Mucosa of gallbladder (tissue), 1 donor: ENCODE measurements at places on chromosomes 3 and 15. TPM values are rescaled to one million over a fixed set of nuclear protein-coding genes. Genes with fewer than 3 reads are reported as not detected.

PLD1 gene
- total RNA-seq, result 734 TPM

GMNC gene
- 0.26 TPM for total RNA-seq

CFAP161 gene
- 0.17 TPM for total RNA-seq

LYSMD2 gene
- total RNA-seq, result 18.2 TPM

VPS8 gene
- 48.3 TPM for total RNA-seq

CIB2 gene
- total RNA-seq, result 4.0 TPM

ZNF654 gene
- total RNA-seq, result 21.6 TPM

APBA2 gene
- 3.4 TPM for total RNA-seq

CD96 gene
- total RNA-seq, result 7.5 TPM

TMEM266 gene
- total RNA-seq, result 0.26 TPM

TGM5 gene
- total RNA-seq, result 0.26 TPM

MUC20 gene
- 198 TPM for total RNA-seq

UBE3A gene
- 105 TPM for total RNA-seq

FOXL2 gene
- 0.14 TPM for total RNA-seq

LAMB2 gene
- 733 TPM for total RNA-seq

GRCh38 chr15:25778161-25778560 is 85.0 kb downstream of the ATP10A start:
- DNase-seq, result no peak

DNA sequence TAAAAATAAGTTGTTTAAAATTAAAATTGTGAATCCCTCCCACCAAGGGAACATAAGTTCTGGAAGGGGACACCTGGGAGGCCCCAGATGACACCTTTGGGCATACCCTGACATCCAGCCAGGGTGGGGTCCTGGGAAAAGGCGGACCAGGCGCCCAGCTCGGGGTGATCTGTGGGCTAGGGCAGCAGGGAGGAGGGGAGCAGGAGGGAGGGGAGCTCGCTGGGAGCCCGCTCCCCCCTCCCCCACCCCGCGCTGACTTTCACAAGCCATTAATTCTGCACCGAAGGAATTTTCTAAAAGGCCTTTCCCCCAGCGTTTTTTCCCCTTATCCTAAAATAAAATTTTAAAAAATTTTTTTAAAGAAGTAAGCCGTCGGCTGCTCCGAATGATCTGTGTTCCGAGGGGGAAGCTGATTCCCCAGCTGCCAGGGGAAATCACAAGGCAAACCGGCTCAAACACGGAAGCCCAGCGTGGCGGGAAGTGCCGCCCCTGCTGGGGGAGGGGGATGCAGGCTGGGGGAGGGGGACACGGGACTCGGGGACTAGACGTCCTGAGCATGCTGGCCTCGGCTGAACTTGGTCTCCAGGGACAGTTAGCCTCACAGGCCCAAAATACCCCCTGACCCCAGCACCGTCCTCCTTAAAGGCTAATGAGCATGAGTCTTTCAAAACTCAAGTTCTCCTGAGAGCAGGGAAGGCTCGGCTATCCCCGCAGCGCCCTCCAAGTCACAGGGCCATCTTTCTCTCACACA is 13.9 kb downstream of the PLXND1 start:
- DNase-seq, result no peak

GRCh38 chr3:184825121-184825820 is 13.3 kb downstream of the VPS8 start:
- DNase-seq, result no peak

DNA sequence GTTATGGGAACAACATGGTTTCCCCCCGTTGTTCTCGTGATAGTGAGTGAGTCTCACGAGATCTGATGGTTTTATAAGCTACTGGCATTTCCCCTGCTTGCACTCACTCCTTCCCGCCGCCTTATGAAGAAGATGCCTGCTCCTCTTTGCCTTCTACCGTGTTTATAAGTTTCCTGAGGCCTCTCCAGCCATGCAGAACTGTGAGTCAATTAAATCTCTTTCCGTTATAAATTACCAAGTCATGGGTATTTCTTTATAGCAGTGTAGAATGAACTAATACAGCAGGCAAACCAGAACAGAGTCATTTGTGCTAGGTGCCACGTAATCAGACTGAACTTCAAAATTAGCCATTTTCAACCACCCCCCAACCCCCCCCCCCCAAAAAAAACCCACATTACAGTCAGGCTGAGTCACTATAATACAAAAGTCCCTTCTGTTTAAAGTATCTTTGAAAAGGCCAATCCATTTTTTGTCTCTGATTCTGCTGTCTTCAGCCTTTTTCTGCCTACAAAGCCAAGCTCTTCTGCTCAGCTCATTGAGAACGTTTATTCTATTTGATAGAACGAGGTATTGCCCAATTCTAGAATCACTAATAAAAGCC is 4.1 kb downstream of the OR4F6 start:
- DNase-seq, result no peak

GRCh38 chr15:69154078-69154477 is 6.4 kb upstream of the GLCE start:
- no peak for DNase-seq

DNA sequence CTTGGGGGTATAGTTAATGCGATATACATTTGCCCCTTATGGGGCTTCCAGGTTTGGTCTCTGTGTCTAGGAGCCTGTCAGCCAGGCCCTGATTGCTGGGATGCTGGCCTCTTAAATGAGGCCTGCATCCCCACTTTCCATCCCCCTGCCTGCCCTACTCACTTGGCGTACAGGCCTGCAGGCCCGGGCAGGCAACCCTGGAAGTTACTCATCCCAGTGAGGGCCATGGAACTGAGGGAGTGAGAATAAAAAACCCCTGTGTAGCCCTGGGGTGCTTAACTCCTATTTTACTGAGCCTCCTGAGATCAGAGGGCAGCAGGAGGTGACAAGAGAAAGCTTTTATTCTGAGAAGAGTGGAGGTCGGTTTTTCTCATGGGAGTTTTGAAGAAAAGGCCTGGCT is 2.0 kb downstream of the DISP2 start:
- no peak for DNase-seq

GRCh38 chr15:97840501-97840900 is 120.0 kb upstream of the ARRDC4 start:
- DNase-seq, result no peak

DNA sequence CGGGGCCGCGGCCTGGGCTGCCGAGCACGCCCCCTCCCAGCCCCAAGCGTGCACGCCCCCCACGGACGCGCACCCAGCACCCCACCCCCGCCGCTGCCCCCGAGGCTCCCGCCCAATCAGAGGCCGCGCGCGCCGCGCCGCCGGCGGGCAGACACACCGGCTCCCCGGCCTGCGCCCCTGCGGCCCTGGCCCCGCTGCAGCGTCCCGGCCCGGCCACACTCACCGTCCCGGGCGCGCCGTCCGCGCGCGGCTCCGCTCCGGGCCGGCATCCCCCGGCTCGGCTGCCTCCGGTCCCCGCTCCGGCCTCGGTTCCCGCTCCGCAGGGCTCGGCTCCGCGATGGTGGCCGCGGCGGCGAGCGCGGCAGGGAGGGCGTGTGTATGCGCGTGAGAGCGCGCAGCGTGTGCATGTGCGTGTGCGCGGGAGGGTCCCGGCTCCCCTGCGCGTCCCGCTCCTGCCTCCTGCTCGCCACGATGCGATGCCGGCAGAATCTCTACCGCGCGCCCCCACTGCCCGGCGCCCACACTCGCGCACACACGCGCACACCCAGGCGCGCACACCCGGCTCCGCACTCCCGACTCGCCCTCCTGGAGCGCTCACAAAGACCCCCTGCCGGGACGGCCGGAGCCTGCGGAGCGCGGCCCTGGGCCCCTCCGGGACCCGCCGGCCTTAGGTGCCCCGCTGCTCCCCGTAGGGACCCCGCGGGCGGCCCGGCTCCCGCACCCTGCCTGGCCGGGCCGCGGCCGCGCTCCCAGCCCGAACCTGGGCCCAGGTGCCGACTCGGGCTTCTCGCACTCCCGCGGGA is 186.5 kb upstream of the LINGO1 start:
- no peak for DNase-seq

GRCh38 chr3:101255441-101255840 is 64.9 kb downstream of the IMPG2 start:
- DNase-seq, result no peak

DNA sequence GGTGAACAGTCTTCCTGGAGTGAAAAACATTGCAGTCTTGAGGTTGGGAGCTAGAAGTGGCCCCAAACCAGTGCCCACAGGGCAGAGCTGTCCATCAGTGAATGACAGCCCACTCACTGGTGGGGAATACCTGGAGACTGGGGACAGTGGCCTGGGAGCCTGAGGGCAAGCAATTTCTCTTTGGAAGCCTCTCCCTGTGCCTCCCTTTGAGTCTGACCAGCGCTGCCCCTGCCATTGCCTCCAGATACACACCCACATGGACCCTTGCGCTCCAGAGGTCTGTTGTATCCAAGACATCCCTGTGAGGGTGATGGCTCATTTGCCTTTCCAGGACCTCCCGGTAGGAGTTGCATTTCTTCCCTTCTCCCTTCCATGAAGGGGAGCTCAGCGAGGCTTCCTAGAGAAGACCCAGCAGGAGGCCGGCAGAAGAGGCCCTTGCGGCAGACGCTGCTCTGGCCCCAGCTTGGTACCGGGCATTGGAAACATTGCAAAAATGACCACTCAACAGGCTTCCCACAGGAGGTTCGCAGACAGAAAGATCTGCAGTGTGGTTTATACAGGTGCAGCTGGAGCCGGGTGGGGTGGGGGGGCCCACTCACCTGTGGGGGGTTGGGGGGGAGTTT is 38.5 kb downstream of the KLF13 start:
- DNase-seq, result no peak

DNA sequence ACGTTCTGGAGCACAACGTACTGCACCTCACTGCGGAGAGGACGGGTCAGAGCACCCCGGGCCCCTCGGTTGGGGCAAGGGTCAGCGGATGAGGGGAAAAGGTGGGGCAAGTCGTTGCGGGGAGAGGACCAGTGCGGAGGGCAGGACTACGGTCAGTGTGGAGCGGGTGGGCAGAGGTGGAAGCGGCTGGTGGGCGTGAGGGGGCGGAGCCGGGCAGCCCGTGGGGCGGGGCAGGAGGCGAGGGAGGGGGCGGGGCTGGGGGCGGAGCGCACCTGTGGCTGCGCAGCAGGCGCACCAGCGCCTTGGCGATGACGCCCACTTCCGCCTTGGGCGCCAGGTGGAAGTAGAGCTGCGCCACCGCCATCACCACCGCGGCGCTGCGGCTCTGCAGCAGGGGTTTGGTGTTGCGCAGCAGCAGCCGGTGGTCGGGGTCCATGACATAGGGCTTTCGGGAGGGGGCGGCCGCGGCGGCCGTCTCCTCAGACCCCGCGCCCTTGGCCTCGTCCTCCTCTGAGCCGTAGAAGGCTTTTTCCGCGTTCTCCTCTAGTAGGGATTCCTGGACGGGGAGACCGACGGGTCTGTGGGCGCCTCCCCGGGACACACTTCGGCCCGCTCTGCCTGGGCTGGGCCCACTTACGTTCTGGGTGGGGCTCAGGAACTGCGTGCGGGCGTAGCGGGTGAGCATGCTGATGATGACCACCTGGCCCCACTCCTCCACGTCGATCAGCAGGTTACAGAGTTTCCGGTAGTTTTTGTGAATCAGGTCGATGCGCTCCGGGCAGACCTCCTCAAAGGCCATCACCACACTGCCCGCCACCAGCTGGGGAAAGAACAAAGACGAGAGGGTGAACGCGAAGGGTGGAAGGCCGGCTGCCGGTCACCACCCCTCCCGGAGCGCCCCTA is 29.2 kb downstream of the AP3B2 start:
- peak; percentile 68 for DNase-seq

GRCh38 chr3:195587824-195588223 is 4.1 kb upstream of the APOD start:
- DNase-seq, result no peak

DNA sequence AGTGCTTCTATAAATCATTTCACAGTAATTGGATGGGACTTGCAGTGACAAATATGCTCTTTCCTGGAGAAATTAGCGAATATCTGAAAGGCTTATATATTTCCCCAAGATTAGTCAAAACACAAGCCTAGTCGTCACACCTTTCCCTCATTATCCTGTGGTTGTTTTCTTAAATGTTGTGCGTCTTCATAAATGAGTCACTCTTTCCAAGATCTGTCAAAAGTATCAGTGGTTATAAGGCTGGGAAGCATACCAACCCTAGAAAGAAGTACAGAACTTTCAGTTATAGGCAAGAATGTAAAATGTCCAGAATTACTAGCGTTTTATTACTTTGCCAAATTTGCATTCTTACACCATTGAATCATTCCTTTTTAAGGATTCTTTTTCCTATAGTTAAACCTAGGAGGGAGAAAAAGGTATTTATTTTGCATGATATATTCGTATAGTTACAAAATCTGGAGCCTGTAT is 33.6 kb downstream of the TMEM212 start:
- no peak for DNase-seq

- no peak for DNase-seq
Observed at GRCh38 chr3:161187046-161187445, 34.1 kb upstream of the NMD3 start.

GRCh38 chr3:177887475-177887874 is 648.8 kb upstream of the KCNMB2 start:
- no peak for DNase-seq

- no peak for DNase-seq
Observed at GRCh38 chr3:165549665-165550064, 287.6 kb downstream of the BCHE start.

GRCh38 chr3:16994854-16995525 is 110.2 kb downstream of the PLCL2 start:
- DNase-seq, result no peak

DNA sequence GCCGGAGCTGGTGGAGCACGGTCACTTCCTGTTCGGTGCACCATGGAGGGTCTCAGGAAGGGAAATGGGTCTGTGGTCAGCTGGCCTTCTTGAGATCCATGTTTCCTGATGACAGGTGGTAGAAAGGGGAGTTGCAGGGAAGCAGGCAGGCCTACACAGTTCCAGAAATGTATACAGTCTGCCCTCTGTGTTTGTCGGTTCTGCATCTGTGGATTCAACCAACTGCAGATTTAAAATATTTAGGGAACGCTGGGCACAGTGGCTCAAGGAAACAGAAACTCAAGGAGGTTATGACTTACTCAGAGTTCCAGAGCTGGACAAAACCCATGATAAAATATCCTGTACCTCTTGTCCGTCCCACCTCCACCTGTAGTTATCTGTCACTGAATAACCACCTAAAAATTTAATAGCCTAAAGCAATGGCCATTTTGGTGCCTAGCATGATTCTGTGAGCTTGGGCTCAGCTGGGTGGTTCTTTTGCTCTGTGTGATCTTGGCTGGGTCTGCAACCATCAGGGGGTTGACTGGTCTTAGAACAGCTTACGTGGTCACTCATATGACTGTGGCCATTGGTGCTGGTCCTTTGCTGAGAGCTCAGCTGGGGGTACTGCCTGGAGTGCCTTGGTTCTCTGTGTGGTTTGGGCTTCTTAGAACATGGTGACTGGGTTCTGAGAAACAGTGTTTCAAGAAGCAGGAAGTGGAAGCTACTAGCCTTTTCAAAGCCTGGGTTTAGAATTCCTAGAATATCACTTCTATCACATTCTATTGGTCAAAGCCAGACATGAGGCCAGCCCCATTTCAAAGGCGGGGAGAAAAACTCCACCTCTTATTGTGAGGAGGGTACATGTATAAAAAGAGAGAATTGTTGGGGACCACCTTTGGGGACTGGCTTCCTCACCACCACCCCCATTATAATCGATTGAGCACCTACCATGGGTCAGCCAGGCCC is 239.7 kb upstream of the BHLHE40 start:
- no peak for DNase-seq

- DNase-seq, result no peak
Observed at GRCh38 chr3:61141227-61141626, 110.0 kb downstream of the FHIT start.

- DNase-seq, result no peak
Observed at GRCh38 chr3:3105246-3105645, 4.9 kb downstream of the IL5RA start.

GRCh38 chr15:42079401-42079908 is 14.9 kb downstream of the PLA2G4D start:
- no peak for DNase-seq
